ENCODE measurements at places on chromosomes 6 and 20. TPM values are rescaled to one million over a fixed set of nuclear protein-coding genes. Genes with fewer than 3 reads are reported as not detected.

Gene BIRC7
- total RNA-seq: not detected

Gene TSHZ2
- total RNA-seq: 1.3 TPM

Gene ZKSCAN8
- total RNA-seq: 11.0 TPM

Gene RFX6
- not detected for total RNA-seq

Gene SSTR4
- total RNA-seq: not detected

Gene RAB22A
- total RNA-seq: 19.3 TPM

Gene KCNQ2
- not detected for total RNA-seq

Gene HDGFL1
- not detected for total RNA-seq

Gene ECT2L
- total RNA-seq: not detected

Gene SLC2A10
- 0.11 TPM for total RNA-seq

Gene TRPC4AP
- 55.5 TPM for total RNA-seq

Gene NFKBIL1
- 16.2 TPM for total RNA-seq

Gene FAM83C
- total RNA-seq: 2.6 TPM

Gene SIRPB1
- total RNA-seq: 1.1 TPM

Gene SPEF1
- total RNA-seq: 0.17 TPM

Gene VSX1
- total RNA-seq: not detected

Gene RAD21L1
- total RNA-seq: not detected

Gene SLC17A3
- not detected for total RNA-seq

Gene TMEM217
- total RNA-seq: 0.63 TPM

Gene RGS17
- 0.32 TPM for total RNA-seq

Gene ZNF165
- 5.3 TPM for total RNA-seq

Gene BTBD3
- total RNA-seq: 17.9 TPM

Gene SUMO4
- 0.44 TPM for total RNA-seq

Gene PRND
- not detected for total RNA-seq

Gene MAPK13
- total RNA-seq: 34.0 TPM

Gene PXDC1
- 33.0 TPM for total RNA-seq

Gene TMEM14B
- total RNA-seq: 109 TPM

Gene SALL4
- 0.32 TPM for total RNA-seq

Gene RAB44
- total RNA-seq: not detected

Gene TGM3
- not detected for total RNA-seq

Gene LY6G5B
- 4.3 TPM for total RNA-seq

Gene FOXF2
- 0.11 TPM for total RNA-seq

Gene TSPO2
- not detected for total RNA-seq

Gene FLRT3
- total RNA-seq: 61.2 TPM

Gene METTL24
- total RNA-seq: not detected

Gene MICAL1
- 39.7 TPM for total RNA-seq

Gene SLC17A1
- total RNA-seq: not detected

Gene WFDC2
- not detected for total RNA-seq

Gene TPD52L2
- 137 TPM for total RNA-seq

Gene PGC
- not detected for total RNA-seq

Gene OGFR
- 45.2 TPM for total RNA-seq

Gene OPRL1
- 0.14 TPM for total RNA-seq

Gene GUCA1A
- not detected for total RNA-seq

Gene FAM50B
- total RNA-seq: 7.8 TPM
